Vagina (tissue), 2 donors: ENCODE measurements at places on chromosomes 1 and 21.
A peak's percentile ranks its signal among the peaks of the same experiment; 100 is the strongest.

DNA sequence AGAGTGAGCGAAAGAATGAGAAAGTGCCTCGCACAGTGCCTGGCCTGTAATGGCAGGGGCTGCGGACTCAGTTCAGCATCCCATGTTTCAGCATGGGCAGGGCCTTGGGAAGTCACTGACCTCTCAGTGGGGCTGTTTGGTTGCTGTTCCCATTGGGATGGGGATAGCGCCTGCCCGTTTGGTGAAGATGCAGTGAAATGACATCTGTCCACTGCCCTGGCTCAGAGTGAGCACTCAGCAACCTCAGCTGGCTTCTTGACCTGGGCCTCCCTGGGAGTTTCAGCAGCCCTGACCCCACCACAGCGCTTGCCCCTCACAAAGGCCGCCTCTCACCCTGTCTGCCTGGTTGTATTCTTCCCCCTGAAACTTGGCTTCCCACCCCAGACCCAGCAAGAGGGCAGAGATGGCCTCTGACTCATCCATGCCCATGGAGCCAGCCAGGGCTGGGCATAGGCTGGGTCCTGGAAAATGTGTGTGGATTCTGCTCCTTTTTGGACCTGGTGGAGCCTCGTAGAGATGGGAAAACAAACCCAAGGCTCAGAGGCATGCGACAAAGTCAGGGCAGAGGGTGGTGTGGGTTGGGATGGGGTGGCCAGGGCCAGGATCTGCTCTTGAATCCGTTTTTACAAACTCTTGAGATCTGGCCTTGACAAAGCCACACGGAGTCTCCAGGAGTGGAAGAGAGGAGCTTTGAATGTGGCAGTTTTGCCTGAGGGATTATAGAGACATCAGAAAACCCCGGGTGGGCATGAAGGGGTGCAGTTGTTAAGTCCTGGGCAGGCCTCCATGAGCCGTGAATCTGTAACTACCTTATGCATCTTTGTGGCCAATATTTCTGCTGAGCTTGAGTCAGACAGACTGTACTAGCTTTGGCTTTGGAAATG, 1.2 kb downstream of the XKR8 start:
- peak overlapping the region; percentile 83 for H3K27ac ChIP-seq
- no peaks in the 10 kb centered on the region for H3K27me3 ChIP-seq
- H3K4me1 ChIP-seq: peaks cover 30% of the 10 kb centered on the region
- DNase-seq: no peak
- H3K36me3 ChIP-seq: peaks cover 4% of the 10 kb centered on the region
- H3K4me3 ChIP-seq: peak overlapping the region; percentile 57

- no peak overlapping the region for H3K4me3 ChIP-seq
- DNase-seq: no peak
- H3K4me1 ChIP-seq: peaks cover 13% of the 10 kb centered on the region
These were observed 55.6 kb downstream of the SUCO start for GRCh38 chr1:172588296-172589291.

DNA sequence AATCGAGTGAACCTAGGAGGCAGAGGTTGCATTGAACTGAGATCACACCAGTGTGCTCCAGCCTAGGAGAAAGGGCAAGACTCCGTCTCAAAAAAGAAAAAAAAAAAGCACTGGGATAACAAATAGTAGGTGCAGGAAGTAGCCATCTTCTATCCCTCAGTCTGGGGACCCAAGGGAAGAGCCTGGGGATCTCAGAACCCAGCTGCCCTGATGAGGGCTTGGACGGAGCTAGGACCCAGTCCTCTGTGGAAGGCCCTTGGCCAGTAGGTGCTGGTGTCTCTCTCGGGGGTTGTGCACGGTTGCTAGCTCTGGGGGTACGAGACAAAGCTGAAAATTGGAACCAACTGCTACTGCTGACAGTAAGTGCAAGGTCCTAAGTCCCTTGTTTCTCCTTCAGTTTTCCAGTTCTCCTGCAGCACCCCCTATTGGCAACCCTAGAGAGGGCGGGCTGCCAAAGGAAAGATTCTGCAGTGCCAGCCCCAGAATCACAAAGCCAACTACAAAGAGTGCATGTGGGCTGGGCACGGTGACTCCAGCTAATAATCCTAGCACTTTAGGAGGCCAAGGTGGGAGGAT, 57.6 kb upstream of the KIF1B start:
- no peaks in the 10 kb centered on the region for H3K4me1 ChIP-seq
- no peak for DNase-seq
- H3K27ac ChIP-seq: no peak overlapping the region
- H3K4me3 ChIP-seq: no peak overlapping the region

DNA sequence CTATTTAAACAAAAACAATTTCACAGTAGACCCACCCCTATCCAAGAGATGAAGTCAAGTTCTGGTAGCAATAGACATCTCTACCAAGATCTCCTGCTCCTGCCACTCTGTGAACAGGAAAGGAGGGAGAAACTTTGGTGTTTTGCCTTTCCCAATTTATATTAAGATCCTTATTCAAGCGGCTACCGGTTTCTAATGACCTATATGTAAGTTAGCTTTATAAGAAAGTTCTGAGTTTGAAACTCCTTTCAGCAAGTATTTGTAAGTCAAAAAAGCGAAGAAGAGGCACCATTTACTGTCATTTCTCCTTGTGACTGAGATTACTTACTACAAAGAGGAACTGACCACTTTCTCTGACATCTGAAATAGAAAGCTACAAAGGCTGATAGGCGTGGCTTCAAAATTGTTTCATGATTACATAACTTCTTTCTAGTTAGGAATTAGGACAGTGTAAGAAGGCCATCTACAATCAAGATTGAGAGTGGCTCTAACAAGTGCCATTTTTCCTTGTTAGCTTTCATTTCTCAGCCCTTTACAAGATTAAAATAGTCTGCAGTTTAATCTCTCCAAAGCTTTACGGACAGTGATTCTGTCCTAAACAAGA, at the start of gene MNDA:
MNDA (plus strand) TSS at position 448 of the 604 bp plus-strand sequence. CDS start 10,803 bp downstream, outside the sequence.
- H3K27me3 ChIP-seq: no peaks in the 10 kb centered on the region
- no peak within 1 kb of the TSS for H3K4me3 ChIP-seq
- DNase-seq: no peak
- no peaks in the 10 kb centered on the region for H3K4me1 ChIP-seq
- no peaks in the 10 kb centered on the region for H3K36me3 ChIP-seq

- H3K36me3 ChIP-seq: no peaks in the 10 kb centered on the region
- DNase-seq: no peak
- no peaks in the 10 kb centered on the region for H3K4me1 ChIP-seq
- no peaks in the 10 kb centered on the region for H3K27me3 ChIP-seq
- H3K4me3 ChIP-seq: no peak overlapping the region
These were observed 7.3 kb upstream of the DHCR24 start for GRCh38 chr1:54894271-54894670.

- no peak overlapping the region for H3K27ac ChIP-seq
- no peaks in the 10 kb centered on the region for H3K4me1 ChIP-seq
- H3K36me3 ChIP-seq: no peaks in the 10 kb centered on the region
These were observed 103.9 kb downstream of the ZBTB18 start for GRCh38 chr1:244154872-244155531.

DNA sequence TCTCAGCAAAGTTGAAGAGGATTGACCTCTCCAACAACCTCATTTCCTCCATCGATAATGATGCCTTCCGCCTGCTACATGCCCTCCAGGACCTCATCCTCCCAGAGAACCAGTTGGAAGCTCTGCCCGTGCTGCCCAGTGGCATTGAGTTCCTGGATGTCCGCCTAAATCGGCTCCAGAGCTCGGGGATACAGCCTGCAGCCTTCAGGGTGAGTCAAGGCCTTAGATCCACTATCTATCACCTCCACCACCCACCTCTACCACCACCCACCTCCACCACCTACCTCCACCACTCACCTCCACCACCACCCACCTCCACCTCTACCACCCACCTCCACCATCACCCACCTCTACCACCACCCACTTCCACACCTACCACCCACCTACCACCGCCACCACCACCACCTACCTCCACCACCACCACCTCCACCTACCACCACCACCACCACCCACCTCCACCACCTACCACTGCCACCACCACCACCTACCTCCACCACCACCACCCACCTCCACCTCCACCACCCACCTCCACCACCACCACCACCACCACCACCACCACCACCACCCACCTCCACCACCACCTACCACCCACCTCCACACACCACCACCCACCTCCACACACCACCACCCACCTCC, 5.8 kb downstream of the OPTC start:
- no peaks in the 10 kb centered on the region for H3K36me3 ChIP-seq
- no peaks in the 10 kb centered on the region for H3K4me1 ChIP-seq
- no peaks in the 10 kb centered on the region for H3K27me3 ChIP-seq
- H3K27ac ChIP-seq: no peak overlapping the region
- H3K4me3 ChIP-seq: no peak overlapping the region

DNA sequence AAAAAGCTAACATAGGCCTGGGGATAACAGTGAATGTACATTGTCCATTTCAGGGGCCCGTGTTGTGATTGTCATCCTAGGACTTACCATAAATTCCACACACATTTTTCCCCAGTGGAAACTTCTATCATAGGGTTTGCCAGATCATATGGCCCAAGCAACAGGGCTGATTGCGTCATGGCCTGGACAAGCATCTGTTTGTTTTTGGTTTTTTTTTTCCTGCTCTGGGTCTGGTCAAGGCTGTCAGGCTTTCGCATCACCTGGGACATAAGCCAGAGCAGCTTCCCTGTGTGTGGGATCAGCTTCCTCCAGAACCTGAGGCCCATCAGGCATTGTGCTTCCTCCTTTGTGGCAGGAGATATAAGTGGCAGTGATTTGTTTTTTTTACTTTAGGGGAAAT, 598.5 kb upstream of the USP24 start:
- H3K36me3 ChIP-seq: no peaks in the 10 kb centered on the region
- no peak for DNase-seq
- H3K4me3 ChIP-seq: no peak overlapping the region
- H3K27me3 ChIP-seq: no peaks in the 10 kb centered on the region

DNA sequence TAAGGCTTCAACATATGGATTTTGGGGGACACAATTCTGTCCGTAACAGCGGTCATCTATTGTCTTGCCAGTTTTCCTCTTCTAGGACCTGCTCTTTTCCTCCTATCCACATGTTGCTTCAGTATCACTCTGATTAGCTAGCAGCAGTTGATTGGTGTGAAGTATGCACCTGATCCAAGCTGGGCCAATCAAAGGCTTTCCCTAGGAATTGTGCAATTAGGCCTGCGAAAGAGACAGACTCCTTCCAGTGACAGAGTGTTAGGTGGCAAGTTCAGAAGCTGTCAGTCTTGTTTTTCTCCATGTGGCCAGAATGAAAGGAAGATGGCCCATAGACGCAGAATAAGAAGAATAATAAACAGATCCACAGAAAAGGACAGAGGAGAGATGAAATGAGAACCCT, 34.1 kb upstream of the IL12RB2 start:
- no peak for DNase-seq
- no peak overlapping the region for H3K4me3 ChIP-seq

GRCh38 chr1:209326076-209326475, 257.4 kb upstream of the CAMK1G start:
- H3K4me1 ChIP-seq: no peaks in the 10 kb centered on the region
- no peak overlapping the region for H3K4me3 ChIP-seq
- H3K36me3 ChIP-seq: no peaks in the 10 kb centered on the region
- no peaks in the 10 kb centered on the region for H3K27me3 ChIP-seq
- DNase-seq: no peak

DNA sequence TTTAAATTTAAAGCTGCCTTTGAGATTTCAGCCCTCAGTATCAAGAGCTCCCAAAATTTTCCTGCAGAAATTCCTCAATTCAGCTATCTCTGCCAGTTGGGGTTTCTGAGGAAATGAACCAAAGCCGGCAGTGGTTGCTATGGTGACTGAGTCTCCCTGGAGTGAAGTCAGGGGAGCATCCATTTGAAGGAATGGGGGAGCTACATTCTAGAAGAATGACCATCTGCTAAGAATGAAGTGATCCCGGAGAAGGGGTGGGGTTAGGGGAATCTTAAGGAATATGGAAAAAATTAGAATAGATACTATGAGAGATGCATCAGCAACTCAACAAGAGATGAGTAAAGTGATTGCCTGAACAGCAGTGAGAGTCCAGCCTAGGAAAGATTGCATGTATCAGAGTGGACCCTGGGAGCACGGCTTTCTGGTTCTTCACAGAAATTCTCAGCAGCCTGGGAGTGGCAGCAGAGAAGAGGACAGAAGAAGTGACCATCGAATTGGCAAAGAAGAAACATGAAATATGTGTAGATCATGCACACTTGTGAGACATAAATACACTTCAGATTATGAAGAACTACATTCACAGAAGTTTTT, 94.7 kb downstream of the CHD1L start:
- no peak overlapping the region for H3K27ac ChIP-seq
- no peak overlapping the region for H3K4me3 ChIP-seq
- no peaks in the 10 kb centered on the region for H3K4me1 ChIP-seq
- DNase-seq: no peak
- H3K27me3 ChIP-seq: no peaks in the 10 kb centered on the region

DNA sequence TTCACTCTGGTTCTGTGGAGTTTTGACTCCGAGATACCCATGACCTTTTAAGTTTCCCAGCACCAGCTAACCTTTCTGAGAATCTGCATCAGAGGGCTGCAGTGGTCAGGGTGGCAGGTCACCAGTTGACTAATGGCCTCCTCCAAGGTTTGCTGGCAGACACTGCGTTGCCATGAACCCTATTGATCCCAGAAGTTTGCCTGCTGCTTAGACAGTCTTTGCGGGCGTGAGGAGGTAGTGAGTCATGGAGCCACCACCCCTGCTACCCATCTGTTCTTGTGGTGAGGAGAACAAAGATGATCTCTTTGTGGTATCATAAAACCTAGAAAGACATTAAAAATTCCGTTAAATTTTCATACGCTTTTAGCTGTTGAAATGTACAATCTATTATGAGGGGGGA, 180.4 kb downstream of the FGGY start:
- H3K36me3 ChIP-seq: no peaks in the 10 kb centered on the region
- H3K27ac ChIP-seq: no peak overlapping the region
- no peak for DNase-seq

- no peaks in the 10 kb centered on the region for H3K27me3 ChIP-seq
- H3K4me1 ChIP-seq: peaks cover 19% of the 10 kb centered on the region
- H3K4me3 ChIP-seq: no peak overlapping the region
- H3K27ac ChIP-seq: no peak overlapping the region
- no peaks in the 10 kb centered on the region for H3K36me3 ChIP-seq
These were observed 39.0 kb downstream of the COL6A1 start for GRCh38 chr21:46020581-46020980.

DNA sequence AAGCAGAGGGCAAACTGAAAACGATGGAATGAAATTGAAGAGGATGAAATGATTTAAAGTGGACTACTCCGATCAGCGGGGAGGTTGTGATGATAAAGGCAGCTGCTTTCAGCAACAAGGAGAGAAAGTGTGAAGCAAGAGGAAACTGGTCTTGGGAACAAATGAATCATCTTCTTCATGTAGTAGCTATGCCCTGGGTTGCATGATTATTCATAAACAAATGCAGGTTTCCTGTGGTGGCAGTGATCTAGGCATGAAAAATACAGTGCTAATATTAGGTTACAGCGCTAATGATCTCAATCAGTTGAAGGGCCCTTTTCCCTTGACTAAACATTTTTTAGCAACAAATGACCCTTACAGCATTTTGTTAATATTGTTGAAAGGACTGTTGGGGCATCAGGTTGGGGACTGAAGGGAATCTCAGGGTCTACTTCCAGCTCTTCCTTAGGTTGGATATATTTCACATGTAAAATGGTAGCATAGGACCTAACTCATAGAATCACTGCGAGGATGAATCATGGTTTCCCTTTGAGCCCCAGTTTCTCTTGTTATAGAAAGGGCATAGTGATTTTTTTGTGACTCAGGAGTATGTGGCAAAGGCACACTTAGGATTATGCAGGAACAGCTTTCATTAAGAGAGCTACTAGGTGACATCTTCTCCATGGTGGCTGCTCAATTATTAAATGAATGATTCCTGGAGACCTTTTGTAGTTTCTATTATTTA, 1.9 kb upstream of the ZFYVE9 start:
- H3K27me3 ChIP-seq: no peaks in the 10 kb centered on the region
- DNase-seq: no peak
- H3K36me3 ChIP-seq: no peaks in the 10 kb centered on the region
- H3K4me3 ChIP-seq: no peak overlapping the region
- H3K27ac ChIP-seq: peak overlapping the region; percentile 14
- peaks cover 48% of the 10 kb centered on the region for H3K4me1 ChIP-seq
